Activated T-cell treated with anti-CD3 and anti-CD28 coated beads, Interleukin-2, amount 50 U/mL, for 24 hours (primary cell): ENCODE measurements at places on chromosomes 13 and 19.

GRCh38 chr13:38386421-38386820, 36.8 kb downstream of the UFM1 start:
- H3K4me1 ChIP-seq = peaks cover 3% of the 10 kb centered on the region
- DNase-seq = no peak
- H3K27me3 ChIP-seq = peaks cover 8% of the 10 kb centered on the region
- H3K36me3 ChIP-seq = no peaks in the 10 kb centered on the region
- no peak overlapping the region for H3K27ac ChIP-seq

- H3K4me1 ChIP-seq = peaks cover 35% of the 10 kb centered on the region
- peaks cover 18% of the 10 kb centered on the region for H3K36me3 ChIP-seq
- peak overlapping the region; percentile 98 for H3K27ac ChIP-seq
Measured at GRCh38 chr19:611481-611868, 21.8 kb downstream of the HCN2 start.

DNA sequence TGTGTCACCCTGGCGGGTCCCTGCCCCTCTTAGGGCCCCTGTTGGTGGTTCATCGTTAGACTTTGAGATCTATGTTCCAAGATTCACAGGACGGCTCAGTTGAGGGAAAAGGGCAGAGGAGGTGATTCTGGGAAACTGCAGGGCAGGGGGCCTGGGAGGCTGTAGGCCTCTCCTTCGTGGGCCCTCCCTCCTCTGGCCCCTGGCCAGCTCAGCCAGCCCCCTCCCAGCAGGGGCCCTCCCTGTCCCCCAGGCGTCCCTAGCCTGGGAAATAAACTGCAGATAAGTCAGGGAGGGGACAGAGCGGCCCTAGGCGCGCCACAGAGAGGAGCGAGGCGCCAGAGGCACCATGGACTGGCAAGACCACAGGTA, 6.5 kb downstream of the HIF3A start:
- no peak overlapping the region for H3K4me3 ChIP-seq
- no peak overlapping the region for H3K27ac ChIP-seq
- H3K36me3 ChIP-seq = no peaks in the 10 kb centered on the region
- DNase-seq = no peak

DNA sequence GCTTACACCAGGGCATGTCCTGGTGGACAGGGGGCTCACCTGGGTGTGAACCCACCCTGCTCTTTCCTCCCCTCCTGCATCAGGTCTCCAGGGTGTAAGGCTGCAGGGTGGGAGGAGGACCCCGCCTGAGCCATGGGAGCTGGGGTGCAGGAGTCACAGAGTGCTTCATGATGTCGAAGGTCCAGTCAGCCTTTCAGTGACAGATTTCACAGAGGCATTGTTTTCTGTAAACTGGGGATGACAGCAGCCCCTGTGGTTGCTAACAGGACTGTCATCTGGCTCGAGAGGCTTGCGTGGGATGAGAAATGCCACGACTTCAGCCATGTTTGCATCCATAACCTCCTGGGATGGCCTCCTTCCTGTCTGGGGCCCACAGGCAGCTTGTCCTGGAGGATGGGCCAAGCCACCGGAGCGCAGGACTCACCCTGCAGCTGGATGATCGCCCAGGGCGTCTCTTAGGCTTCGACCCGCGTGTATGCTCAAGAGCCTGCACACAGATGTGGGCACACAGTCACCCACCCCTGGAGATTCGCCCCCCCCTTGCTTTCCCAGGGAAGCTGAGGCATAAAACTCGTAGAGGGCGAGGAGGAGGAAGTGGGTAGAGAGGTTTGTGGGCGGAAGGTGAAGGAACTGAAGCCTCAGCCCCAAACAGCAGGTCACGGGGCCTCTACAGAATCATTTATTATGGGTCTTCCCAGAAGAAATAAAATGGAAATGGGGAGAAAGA, 4.9 kb downstream of the NANOS3 start:
- H3K27me3 ChIP-seq = no peaks in the 10 kb centered on the region
- H3K4me1 ChIP-seq = peaks cover 42% of the 10 kb centered on the region
- H3K27ac ChIP-seq = peak overlapping the region; percentile 90
- peak overlapping the region; percentile 63 for H3K4me3 ChIP-seq

- no peak overlapping the region for H3K4me3 ChIP-seq
- no peaks in the 10 kb centered on the region for H3K27me3 ChIP-seq
- H3K27ac ChIP-seq = no peak overlapping the region
- no peaks in the 10 kb centered on the region for H3K36me3 ChIP-seq
- no peaks in the 10 kb centered on the region for H3K4me1 ChIP-seq
- DNase-seq = no peak
Measured at GRCh38 chr13:91948736-91949135, 550.3 kb downstream of the GPC5 start.

GRCh38 chr13:75769141-75769905, 133.2 kb downstream of the LMO7 start:
- H3K27ac ChIP-seq = no peak overlapping the region
- DNase-seq = no peak
- peaks cover 10% of the 10 kb centered on the region for H3K36me3 ChIP-seq
- H3K4me1 ChIP-seq = peaks cover 68% of the 10 kb centered on the region
- H3K4me3 ChIP-seq = no peak overlapping the region

DNA sequence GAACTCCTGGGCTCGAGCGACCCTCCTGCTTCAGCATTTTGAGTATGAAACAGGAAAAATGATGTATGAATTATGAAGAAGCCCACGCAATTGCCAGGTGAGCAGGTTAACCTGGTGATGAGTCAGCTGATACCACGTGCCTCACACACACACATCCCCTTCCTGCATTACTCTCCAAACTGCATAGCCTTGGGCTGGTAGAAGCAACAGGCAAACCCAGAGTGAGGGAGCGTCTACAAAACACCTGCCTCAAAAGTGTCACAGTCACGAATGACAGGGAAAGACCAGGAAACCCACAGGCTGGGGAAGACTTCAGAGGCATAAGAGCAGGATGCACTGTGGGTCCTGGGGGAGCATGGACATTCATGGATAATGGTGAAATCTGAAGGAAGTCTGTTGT, 192.8 kb upstream of the IRS2 start:
- no peak overlapping the region for H3K27ac ChIP-seq
- no peak overlapping the region for H3K4me3 ChIP-seq
- no peak for DNase-seq
- H3K36me3 ChIP-seq = no peaks in the 10 kb centered on the region

GRCh38 chr13:84745051-84745551, 862.8 kb upstream of the SLITRK1 start:
- H3K4me1 ChIP-seq = no peaks in the 10 kb centered on the region

GRCh38 chr19:34041925-34042521, 130.3 kb upstream of the LSM14A start:
- no peak overlapping the region for H3K4me3 ChIP-seq
- H3K27ac ChIP-seq = no peak overlapping the region
- peaks cover 3% of the 10 kb centered on the region for H3K4me1 ChIP-seq
- no peaks in the 10 kb centered on the region for H3K36me3 ChIP-seq
- DNase-seq = peak; percentile 80
- H3K27me3 ChIP-seq = peaks cover 31% of the 10 kb centered on the region

GRCh38 chr13:20754009-20754408, 19.8 kb downstream of the EEF1AKMT1 start:
- no peaks in the 10 kb centered on the region for H3K4me1 ChIP-seq
- peaks cover 66% of the 10 kb centered on the region for H3K36me3 ChIP-seq
- H3K27me3 ChIP-seq = no peaks in the 10 kb centered on the region
- DNase-seq = no peak
- H3K4me3 ChIP-seq = no peak overlapping the region
- H3K27ac ChIP-seq = no peak overlapping the region

- H3K4me3 ChIP-seq = no peak overlapping the region
- no peaks in the 10 kb centered on the region for H3K4me1 ChIP-seq
- no peak for DNase-seq
- H3K36me3 ChIP-seq = no peaks in the 10 kb centered on the region
Measured at GRCh38 chr13:44322928-44323327, 50.7 kb upstream of the SERP2 start.

- peaks cover 21% of the 10 kb centered on the region for H3K27me3 ChIP-seq
- no peaks in the 10 kb centered on the region for H3K36me3 ChIP-seq
- no peak overlapping the region for H3K27ac ChIP-seq
- no peak for DNase-seq
Measured at GRCh38 chr13:95601216-95601615, 43.3 kb downstream of the DZIP1 start.

DNA sequence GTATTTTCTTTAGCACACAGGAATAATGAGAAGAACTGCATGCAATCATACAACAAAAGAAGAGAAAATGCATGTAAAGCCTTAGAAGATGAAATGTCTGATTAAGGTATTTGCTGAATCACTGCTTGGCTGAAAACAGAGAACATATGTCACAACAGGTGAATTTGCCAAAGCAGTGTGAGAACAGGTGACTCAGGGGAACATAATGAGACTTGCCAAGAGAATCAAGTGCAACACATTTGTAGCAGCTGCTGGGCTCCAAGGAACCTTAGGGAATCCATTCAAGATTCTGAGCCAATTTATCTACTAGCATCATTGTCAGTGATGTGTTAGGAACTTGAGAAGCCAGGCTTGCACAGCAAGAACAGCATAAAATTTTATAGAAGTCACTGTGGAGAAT, 273.1 kb downstream of the PCDH20 start:
- no peaks in the 10 kb centered on the region for H3K4me1 ChIP-seq
- no peak for DNase-seq
- no peak overlapping the region for H3K27ac ChIP-seq
- no peaks in the 10 kb centered on the region for H3K36me3 ChIP-seq

GRCh38 chr13:87999788-88000187, 328.6 kb downstream of the SLITRK5 start:
- H3K4me3 ChIP-seq = no peak overlapping the region
- H3K4me1 ChIP-seq = no peaks in the 10 kb centered on the region
- no peak overlapping the region for H3K27ac ChIP-seq
- no peaks in the 10 kb centered on the region for H3K27me3 ChIP-seq
- no peak for DNase-seq

- DNase-seq = no peak
- no peak overlapping the region for H3K4me3 ChIP-seq
- H3K27ac ChIP-seq = peak overlapping the region; percentile 27
- no peaks in the 10 kb centered on the region for H3K27me3 ChIP-seq
Measured at GRCh38 chr13:51419001-51419636, 33.7 kb downstream of the INTS6 start.

DNA sequence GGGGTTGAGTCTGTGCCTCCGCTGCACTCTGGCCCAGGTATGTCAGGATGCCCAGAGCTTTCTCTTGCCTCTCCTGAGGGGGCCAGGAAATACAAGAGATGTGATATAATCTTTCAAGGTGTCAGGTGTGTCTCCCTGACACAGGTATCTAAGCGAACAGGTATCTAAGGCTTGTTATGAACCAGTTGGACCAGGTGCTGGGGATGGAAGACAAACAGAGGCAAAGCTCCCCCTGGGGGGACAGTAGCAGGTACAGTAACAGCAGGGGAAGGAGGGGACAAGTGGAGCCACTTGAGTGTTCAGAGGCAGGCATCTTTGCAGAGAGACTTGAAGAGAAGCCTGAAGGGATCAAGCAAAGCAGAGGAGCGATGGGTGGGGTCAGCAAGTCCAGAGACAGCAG, 2.6 kb downstream of the LENG1 start:
- H3K4me3 ChIP-seq = no peak overlapping the region
- H3K27ac ChIP-seq = peak overlapping the region; percentile 83
- H3K4me1 ChIP-seq = peaks cover 60% of the 10 kb centered on the region
- DNase-seq = no peak
- H3K36me3 ChIP-seq = peaks cover 71% of the 10 kb centered on the region
